A673 (cell line): ENCODE measurements at places on chromosomes 6 and 20.
A peak's percentile ranks its signal among the peaks of the same experiment; 100 is the strongest.

GRCh38 chr6:117329926-117330325, 64.6 kb downstream of the VGLL2 start:
- no peak for DNase-seq

GRCh38 chr20:8901237-8902025, 167.5 kb upstream of the PLCB4 start:
- no peak for DNase-seq

DNA sequence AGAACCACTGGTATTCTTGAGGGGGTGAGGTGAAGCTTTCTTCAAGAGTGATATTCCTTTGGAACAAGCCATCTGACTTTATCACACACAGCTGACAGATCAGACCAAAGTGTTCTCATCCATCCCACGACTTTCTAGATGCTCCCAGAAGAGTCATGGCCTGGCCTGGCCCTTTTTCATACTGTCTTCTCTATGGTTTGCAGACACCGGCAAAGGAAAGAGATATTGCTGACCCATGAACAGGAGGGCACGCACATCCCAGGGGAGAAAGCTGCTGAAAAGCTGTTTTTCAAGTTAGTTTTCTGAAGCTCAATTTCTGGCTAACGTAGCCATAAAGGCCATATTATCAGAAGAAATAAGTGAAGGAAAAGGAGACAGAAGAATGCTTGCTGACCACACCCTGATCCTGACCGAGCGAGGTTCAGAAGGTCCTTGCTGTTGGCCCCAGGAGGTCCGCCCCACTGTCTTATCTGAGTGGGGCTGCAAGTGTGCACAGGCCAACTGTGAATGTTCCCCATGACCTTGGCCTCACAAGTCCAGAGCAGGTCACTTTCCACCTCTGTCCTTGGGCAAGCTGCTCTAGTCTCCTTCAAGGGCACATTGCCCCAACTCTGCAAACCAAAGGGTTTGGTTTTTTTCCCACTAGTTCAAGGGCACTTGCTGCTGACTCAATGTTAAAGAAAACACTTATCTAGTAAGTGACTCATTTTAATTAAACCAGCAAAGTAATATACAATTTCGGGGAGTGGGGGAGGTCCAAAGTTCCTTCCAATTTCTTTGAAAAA, 2.0 kb downstream of the ACSS1 start:
- DNase-seq = no peak

DNA sequence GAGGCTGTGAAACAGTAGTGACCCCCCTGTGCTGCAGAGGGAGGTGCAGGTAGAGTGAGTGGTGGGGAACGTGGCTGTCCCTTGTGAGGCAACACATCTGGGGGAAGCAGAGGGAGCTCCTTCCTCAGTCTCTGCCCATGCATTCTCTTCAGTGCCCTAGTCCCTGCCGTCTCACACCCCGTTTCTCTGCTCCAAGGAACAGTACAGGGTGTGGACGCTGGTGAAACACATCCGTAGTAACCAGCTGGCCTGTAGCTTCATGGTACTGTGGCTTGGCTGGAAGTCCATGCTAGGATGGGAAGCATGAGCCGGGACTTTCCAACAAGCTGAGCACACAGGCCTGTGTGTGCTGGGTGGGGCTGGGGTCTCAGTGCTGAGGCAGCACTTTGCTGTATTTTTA, 25.4 kb upstream of the CST3 start:
- DNase-seq = no peak

DNA sequence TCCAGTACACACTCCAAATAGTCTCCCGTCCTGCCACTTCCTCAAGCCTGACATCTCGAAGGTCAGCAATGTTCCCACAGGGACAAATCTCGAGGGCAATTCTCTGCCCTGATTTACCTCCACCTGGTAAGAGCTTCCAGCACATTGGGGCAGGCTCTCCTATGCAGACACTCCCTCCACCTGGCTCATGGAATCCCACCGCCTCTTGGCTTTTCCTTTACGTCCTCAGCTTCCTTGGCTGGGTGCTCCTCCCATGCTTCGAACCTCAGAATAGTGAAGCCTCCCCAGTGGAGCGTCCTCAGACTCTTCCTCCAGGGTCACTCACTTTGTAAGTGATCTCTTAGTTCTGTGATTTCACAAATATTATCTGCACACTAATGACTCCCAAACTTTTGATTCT, 205.2 kb upstream of the ECI2 start:
- no peak for DNase-seq

GRCh38 chr6:144104898-144105487, 9.6 kb upstream of the SF3B5 start:
- peak; percentile 85 for DNase-seq

DNA sequence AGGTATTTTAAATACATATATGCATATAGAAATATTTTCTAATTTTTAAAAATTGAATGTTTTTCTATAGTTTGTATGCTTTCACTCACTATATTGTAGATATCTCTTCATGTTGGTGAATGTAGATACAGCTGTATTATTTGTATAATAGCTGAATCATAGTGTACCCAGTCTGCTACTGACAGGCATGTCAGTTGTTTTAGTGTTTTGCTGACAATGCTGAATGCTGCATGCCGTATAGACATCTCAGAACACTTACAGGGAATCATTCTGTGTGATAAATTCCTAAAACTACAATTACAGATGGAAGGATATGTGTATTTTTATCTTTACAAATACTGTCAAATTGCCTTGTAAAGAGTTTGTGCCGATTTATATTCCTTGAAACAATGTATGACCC, 175.4 kb downstream of the SIM1 start:
- no peak for DNase-seq
